Hepatocyte (in vitro differentiated cells): ENCODE measurements at places on chromosomes 5 and 9.

DNA sequence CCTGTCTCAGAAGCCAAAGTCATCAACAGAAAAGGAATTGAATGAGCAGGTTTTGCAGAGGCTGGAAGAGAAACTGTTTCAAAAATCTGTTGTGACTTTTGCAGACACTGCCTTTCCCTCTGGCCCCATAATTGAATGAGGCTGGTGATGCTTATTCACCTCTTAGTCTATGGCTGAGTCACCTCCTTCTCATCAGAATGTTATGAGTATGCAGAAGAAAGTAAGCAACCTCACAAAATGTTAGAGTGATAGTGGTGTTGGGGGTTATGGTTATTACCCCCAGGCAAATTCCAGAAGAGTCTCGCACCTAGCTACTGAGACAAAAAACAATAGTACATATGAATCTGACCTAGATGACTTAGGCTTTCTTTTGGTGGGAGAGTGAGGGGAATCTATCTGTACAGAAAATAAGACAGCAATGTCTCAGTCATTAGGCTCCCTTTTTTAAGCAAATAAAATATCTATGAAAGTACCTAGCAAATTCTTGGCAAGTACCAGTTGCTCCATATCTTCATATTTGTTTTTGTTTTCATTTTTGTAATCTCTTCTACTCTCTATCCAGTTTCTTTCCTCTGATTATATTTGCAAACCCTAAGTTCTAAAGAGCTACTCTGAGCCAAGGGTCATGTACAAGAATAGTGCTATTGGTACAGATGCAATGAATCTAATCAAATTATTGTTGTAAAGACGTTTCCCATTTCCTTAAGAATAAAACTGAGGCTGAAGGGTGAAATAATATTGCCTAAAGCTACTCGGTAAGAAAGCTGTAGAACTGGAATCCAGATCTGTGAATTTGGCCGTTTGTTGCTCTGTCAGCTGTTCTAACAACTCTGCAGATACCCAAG is 498.1 kb upstream of the TNC start:
- no peak for DNase-seq

GRCh38 chr9:34035656-34036055 is 13.0 kb downstream of the UBAP2 start:
- DNase-seq, result no peak

DNA sequence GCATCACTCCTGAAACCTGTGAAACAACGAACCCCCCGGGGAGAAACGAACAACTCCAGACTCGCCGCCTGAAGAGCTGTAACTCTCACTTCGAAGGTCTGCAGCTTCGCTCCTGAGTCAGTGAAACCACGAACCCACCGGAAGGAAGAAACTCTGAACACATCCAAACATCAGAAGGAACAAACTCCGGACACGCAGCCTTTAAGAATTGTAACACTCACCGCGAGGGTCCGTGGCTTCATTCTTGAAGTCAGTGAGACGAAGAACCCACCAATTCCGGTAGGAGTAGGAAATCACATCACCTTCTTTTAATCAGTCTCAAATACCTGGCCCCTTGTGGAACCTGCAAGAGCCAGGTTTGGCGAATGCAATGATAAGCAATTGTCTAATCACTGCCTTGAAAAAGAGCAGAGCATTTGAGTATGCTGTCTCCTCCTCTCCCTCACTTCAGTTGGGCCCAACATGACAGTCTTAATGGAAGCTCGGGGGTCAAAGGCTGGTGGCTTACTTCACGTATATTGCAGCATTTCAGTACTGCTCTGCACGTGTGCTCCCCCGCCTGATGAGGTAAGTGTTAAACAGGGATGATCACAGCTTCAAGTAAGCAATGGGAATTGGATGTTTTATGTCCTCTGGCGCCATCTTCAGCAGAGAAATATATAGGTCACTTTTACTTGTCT is 473 bp downstream of the IRGM start:
- DNase-seq, result peak; percentile 88

DNA sequence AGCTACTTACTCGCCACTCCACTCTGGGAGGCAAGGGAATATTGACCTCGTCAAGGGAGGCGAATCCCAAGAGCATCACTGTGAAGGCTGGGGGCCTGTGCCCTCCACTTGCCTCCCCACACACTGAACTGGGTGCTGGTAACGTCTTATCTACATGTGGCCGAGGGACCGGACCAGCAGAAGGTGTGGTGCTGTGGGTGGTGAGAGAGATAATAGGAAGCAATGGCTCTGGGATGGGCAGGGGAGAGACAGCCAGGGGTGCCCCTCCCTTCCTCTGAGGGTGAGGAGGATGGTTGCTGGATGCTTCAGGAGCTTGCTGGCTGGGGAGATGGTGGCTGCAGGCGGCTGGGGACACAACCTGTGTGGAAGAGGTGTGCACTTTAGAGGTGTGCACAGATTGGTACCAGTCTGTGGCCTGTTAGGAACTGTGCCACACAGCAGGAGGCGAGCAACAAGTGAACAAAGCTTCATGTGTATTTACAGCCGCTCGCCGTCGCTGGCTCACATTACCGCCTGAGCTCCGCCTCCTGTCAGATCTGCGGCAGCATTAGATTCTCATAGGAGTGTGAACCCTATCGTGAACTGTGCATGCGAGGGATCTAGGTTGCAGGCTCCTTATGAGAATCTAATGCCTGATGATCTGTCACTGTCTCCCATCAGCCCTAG is 100.3 kb downstream of the ENTREP1 start:
- no peak for DNase-seq

- peak; percentile 18 for DNase-seq
These were observed 191.7 kb upstream of the NR3C1 start for GRCh38 chr5:143594902-143595818.
